ENCODE measurements at places on chromosomes 3 and 15.

- no peak for DNase-seq
These were observed 48.5 kb upstream of the RASGRP1 start for GRCh38 chr15:38613085-38613484.

- DNase-seq: no peak
These were observed 157.1 kb upstream of the TGFBR2 start for GRCh38 chr3:30449290-30449632.

GRCh38 chr3:12180631-12181030 is 21.9 kb upstream of the TIMP4 start:
- no peak for DNase-seq

DNA sequence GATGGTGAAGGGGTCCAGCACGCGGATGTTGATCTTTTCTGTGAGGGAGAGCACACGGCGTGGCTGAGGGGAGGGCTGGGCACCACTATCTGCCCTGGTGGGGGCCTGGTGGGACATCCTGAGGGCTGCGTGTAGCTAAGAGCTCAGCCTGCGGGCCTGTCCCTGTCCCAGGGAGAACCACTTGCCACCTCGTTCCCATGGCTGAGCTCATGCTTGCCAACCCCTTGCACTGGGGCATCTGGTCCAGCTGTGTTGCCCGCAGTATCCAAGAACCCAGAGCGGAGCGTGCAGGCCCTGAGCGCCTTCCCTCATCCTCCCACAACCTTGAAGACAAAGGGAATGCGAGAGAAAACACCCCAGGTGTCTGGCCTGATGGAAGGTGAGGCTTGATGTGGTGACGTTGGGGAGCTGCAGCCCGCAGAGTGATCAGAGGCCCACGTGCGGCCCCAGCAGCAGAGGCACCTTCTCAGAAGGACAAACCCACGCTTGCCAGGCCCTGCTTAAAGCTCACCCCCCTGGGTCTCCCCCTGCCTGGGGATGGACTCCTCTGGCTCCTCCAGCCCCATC is 28.9 kb downstream of the TKT start:
- DNase-seq: no peak

DNA sequence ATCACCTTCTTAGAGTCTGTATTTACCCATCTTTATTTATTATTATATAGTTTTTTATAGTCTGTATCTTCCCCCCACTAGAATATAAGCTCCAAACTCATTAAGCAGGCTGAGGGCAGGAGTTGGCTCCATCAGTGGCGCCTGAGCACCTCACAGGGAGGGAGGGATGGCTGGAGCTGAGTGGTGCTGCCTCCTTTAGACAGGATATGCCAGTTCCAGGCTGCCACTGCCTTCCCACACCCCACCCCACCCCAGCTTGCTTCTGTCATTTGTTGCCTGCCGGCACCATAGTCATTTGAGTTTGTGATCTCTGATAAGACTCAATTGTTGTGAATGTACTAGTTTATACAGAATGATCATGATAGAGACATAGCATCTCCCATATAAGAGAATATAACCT is 85.5 kb downstream of the KLHL25 start:
- DNase-seq: no peak

GRCh38 chr15:42129364-42129763 is 27.1 kb downstream of the PLA2G4F start:
- no peak for DNase-seq

GRCh38 chr3:25338158-25338725 is 89.8 kb upstream of the RARB start:
- no peak for DNase-seq

GRCh38 chr3:8627201-8627940 is 17.2 kb downstream of the SSUH2 start:
- no peak for DNase-seq

DNA sequence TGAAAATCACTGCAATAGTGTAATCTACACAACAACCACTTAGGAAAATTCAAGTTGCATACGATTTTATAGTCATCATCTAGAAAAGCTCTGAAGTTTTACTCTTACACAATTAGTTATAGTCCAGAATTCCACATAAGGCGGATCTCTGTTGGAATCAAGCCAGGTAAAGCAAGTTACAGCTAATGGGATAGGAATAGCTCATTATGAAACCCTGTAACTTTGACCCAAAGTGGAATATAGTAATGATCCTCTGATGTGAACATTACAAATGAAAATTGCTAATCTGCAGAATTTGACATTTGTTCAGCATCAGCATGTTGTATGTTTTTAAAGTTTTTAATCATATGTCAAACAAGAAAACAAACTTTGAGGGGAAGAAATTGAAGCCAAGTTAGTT is 4.4 kb downstream of the CERS3 start:
- DNase-seq: no peak

DNA sequence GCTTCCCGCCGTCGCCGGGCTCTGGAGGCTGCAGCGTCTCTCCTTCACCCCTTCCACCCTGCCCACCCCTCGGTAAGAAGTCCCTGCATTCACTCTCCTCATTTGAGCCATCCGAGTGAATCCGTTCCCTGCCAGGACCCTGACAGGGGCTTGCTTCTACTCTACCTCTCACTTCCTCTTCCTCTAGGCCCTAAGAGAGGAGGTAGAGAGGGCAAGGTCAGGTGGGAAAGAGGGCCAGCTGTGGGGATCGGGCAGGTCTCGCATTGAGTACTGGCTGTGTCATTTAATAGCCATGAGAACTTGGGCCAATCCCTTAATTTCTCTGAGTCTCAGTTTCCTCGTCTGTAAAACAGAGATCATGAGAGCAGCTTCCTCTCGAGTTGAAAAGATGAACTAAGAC is 283.6 kb downstream of the UACA start:
- DNase-seq: no peak

- no peak for DNase-seq
These were observed 1083.7 kb upstream of the CFAP20DC start for GRCh38 chr3:60133269-60134162.

DNA sequence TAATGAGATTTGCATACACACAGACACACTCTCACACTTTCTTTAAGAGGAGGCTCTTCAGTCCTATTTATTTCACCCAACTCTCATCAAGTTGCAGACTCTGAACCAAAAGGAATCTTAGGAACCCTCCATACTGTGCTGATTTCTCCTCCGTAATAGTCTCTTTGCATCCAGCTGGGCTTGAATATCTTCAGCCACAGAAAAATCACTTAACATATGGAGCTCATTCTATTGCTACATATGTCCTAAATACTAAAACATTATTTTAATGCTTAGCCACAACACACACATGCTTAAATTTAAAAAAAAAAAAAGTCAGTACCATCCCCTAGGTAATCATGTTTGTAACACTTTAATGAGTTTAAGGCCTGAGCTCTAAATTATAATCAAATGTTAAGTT is 287.5 kb upstream of the CNTN6 start:
- DNase-seq: no peak

DNA sequence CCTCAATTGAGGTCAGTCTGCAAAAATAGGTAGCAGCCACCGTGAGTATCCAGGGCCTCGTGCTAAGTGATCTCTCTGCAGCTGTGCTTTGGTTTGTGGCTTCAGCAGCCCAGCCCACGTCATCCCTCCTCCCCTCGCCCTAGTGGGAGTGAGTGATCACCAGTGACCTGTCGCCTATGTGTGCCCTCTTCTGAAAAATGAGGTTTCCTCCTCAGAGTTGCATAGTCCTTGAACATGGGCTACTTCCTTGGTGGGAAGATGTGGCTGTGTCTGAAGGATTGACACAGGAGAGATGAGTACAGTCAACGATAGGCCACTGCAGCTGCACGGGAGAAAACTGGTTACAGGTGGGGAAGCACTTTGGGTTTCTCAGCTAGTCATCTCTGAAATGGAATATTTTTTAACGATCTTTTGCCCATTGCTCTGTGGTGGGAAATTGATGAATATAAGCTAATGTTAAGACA is 144.8 kb upstream of the BHLHE40 start:
- DNase-seq: peak; percentile 57

- no peak for DNase-seq
These were observed 24.5 kb upstream of the MFSD1 start for GRCh38 chr3:158777161-158777873.

GRCh38 chr3:197701841-197702240 is 34.9 kb downstream of the RUBCN start:
- no peak for DNase-seq
